ENCODE measurements at places on chromosomes 11 and 22.

GRCh38 chr11:68661014-68661413, 23.3 kb upstream of the GAL start:
- DNase-seq = no peak

DNA sequence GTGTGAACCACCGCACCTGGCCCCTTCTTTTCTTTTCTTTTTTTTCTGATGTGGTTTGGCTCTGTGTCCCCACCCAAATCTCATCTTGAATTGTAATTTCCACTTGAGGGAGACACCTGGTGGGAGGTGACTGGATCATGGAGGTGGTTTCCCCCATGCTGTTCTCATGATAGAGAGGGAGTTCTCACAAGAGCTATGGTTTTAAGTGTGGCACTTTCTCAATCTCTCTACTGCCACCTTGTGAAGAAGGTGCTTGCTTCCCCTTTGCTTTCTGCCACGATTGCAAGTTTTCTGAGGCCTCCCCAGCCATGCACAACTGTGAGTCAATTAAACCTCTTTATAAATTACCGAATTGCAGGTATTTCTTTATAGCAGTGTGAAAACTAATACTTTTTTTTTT, 4.9 kb upstream of the TCN2 start:
- DNase-seq = peak; percentile 65

DNA sequence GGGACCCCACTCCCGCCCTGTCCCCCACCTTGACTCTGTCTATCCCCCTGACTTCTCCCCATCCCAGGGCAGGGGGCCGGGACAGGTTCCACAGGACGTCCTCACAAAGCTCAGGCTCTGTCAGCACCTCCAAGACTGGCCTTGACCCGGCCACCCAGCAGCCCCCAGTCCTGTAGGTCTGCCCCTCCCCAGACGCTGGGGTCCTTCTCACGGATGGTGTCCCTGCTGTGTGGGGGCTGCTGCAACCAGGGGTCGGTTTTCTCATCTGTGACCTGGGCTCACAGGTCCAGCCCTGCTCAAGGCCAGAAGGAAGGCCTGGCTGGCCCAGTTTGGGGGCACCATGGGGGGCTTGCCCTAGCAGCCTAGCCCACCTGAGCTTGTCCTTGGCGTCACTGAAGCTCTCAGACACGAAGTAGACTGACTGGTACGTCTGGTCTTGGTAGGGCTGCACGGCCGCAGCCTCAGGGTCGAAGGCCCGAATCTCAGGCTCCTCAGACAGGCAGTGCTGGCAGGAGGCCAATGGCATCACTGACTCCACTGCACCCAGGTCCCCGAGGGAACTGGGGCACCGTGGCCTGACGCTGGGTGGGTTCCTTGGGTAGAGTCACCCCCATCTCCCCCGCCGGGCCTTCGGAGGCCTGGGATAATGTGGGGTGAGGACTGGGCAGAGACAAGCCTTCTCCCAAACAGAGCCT, 4.0 kb upstream of the INS start:
- DNase-seq = no peak

DNA sequence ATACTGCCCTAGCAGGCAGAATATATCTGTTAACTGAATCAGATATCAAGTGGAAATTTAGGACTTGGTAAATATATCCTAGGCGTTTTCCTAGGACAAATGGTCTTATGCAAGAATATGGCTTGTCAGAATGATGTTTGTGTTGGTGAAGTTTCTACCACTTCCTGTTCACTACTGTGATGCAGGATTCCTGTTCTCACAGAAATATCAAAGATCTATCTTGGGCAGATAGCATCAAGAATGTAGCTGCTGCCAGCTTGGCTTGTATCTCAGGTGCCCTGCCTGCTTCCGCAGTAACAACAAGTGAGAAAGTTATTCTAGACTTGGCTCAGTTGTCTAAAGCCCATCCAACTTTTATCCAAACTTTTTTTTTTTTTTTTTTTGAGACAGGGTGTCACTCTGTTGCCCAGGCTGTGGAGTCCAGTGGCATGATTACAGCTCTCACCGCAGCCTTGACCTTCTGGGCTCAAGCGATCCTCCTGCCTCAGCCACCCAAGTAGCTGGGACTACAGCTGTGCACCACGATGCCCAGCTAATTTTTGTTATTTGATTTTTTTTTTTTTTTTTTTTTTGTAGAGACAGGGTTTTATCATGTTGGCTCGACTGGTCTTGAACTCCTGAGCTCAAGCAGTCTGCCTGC, 61.3 kb downstream of the PPME1 start:
- no peak for DNase-seq
